NCI-H69 (cell line): ENCODE measurements at places on chromosomes 1 and 21.
A peak's percentile ranks its signal among the peaks of the same experiment; 100 is the strongest.

DNA sequence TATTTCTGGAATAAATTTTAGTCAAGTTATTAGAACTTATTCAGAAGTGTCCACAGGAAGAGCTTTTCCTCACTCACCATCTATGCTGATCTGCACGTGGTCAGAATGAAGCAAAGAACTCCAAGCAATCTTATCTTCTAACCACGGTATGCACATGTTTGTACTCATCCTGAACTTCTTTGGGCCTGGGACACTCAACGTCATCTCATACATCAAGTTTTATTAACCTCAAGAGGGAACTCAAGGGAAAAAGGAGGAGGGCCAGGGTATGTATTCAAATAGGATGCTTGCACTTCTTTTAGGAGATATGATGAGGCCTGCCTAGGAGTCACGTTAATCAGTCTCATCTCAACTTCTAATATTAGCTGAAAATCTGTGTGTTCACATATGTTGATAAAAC is 142.5 kb downstream of the C1orf94 start:
- no peak for DNase-seq

DNA sequence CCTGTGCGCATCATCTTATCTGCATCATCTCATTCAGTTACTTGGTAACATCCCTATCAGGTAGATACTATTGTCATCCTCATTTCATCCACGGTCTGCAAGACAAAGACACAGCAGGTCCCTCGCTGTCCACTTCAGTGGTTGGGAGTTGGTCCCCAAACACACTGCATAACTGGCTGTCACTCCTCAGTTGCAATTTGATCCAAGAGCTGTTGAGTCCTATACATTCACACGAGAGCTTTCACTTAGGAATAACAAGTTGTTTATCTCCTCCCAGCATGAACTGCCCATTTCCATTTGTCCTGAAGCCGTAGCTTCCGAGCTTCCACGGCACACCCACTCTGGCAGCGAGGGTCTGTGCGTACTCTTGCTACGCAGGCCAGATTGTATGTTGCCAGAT is 472.0 kb downstream of the CAMTA1 start:
- DNase-seq: peak; percentile 60

DNA sequence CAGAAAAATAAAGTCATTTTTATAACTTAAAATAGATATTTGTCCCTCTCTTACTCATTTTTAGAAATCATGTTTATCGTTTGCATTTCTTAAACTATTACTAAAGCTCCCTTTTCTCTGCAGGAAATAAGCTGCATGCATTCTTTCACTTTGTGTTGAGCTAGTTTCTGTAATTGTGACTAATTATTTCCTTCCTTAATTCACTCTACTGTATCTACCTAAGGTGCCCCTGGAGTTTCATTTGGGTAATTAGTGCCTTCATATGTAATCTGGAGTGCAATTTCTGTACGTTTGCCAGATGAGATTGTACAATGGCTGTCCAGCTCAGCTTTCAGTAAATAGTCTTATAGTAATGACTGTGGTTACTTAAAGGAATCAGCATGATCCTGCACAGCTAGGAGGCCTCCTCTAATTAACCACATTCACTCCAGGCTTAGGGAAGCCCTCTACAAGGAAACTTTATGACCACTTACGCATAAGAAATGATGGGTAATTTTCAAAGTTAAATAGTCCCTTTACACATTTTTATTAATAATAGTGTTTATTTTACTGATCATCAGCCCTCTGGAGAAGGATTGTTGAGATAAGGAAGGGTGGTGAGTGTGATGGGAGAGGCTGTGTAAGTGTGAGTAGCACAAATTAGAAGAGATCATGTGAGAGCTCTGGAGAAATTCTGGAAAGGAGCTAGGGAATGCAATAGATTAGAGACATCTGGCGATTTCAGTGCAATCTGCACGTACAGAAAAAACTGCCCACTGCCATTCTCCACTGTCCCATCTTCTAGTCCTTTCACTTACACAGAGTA is 86.8 kb downstream of the LRRC8C start:
- DNase-seq: peak; percentile 94

GRCh38 chr1:213759359-213760181 is 228.2 kb upstream of the PROX1 start:
- DNase-seq: peak; percentile 67

GRCh38 chr1:32729254-32730046 is 26.9 kb upstream of the SYNC start:
- peak; percentile 72 for DNase-seq

- DNase-seq: no peak
Observed at GRCh38 chr1:101835988-101836387, 160.7 kb downstream of the OLFM3 start.

GRCh38 chr1:37315371-37315846 is 159.0 kb upstream of the ZC3H12A start:
- peak; percentile 94 for DNase-seq

DNA sequence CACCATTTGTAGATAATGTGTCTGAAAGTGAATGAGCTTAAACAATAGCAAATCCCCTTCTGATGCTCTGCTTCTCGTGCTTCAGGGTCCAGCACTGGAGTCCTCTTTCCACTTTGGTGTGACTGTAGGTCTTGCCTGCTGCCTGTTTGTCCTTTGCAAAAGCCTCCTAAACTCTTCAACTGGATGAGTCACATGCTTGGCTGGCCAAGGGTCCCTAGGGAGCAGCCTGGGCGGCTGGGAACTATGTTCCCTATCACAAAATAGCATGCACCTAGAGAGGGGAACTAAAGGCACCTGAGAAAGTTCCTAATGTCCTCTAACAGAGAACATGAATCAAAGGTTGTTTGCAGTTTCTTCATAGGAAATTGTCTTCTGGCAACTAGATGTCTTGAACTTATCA is 607.2 kb upstream of the PLXNA2 start:
- peak; percentile 39 for DNase-seq

- no peak for DNase-seq
Observed at GRCh38 chr21:46662765-46663500, 27.5 kb downstream of the PRMT2 start.

DNA sequence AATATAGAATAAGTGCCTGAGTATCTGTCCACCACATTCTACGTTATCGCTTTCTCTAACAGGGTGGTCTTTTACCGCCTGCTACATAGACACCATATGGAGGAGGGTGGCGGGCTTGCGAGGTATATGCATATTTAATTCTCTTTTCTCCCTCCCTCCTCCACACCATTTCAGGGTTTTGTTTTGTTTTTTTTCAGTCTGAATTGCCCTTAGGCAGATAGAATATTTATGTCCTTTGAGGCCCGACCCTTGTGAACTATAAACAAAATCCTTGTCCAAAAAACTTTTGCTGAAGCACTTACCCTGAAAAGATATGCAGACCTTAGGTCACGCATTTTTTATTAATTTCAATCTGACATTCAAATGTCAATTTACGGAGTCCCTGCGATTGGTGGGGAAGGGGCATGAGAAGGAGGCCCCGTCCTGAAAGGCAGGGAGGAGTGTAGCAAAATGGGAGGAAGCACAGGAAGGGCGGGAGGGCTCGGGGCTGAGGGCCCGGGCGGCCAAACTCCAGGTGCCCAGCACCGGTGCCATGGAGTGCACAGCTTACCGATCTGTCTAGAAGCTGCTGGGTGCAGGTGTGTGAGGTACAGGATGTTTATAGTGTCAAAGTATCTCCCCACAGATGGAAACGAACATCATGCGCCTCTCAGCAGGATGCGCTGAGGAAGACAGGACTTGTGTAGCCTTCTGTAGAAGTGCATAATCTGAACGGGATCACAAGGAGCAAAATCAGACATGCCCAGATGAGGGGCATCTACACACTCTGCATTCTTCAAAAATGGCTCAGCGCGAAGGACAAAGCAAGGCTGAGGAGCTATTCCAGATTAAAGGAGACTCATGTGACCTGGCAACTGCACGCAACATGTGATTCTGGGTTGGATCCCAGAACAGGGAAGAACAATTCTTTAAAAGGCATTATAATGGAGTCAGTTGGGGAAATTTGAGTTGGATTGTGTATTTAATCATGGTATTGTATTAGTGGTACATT is 68.8 kb upstream of the LYST start:
- DNase-seq: peak; percentile 58

GRCh38 chr1:245085508-245086095 is 69.2 kb upstream of the KIF26B start:
- DNase-seq: no peak

DNA sequence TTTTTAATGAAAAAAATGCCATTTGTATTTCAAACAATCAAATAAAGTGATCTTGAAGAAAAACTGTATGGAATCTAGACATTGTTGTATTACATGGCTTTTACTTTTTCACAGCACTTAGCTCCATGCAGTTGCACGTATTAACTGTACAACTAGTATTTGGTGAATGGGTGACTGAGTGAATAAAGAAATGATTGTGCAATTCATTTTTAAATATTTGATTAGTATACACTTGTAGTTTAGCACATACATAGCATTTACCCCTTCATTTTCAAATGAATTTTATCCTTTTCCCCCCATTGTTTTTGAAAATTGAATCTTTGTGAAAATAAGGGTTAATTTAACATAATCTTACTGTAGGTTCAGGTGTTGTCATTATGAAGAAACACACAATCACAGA is 54.5 kb upstream of the GPR25 start:
- no peak for DNase-seq

- no peak for DNase-seq
Observed at GRCh38 chr1:87961992-87962391, 633.3 kb downstream of the LMO4 start.

DNA sequence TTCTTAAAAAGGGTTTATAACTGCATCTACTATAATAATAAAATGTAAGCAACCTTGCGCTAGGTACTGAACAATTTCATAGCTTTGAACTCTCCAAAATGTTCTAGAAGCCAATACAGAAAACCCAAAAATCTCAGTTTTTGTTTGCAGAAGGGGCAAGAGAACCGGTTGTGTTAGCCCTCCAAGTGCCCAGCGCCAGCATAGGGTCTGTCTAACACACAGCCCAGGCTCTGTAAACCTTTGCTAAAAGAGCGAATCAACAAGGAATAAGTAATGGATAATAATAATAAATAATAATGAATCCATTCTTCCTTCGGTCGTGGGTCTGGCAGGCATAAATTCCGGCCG is 333 bp upstream of the CHAF1B start:
- DNase-seq: no peak

DNA sequence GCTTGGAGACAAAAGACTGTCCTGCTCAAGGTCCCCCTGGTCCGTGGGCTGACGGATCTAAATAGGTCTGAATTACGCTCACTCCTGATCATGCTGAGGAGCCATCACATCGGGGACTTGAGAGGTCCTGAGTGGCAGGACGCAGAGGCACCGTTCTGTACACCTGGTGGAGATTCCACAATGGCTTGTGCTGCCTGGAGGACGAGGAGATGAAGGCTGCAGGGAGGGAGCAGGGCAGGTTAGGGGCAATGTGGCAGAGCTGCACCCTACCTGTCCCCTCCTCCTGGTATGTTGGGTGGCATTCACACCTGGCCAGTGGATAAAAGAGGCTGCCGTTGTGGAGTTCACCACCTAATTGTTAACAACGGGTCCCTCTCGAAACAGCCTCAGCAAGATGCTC is 38.7 kb downstream of the RHBG start:
- no peak for DNase-seq

DNA sequence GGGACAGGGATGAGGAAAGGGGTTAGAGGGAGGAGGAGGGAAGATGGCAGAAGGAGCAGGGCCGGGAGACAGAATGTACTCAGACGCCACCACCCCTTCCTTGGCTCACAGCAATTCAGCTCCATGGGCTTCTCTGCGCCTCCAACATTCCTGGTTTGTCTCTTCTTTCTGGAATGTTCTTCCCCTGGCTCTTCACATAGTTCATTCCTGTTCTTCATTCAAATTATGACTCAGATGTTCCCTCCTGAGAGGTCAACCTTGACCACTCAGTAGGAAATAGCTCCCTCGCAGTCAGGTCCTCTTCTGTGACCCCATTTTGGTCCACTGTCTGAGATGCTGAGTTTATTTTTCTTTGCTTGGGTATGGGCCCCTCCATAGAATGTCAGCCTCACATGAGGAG is 203.2 kb downstream of the C1orf94 start:
- no peak for DNase-seq

GRCh38 chr1:163174524-163175437 is 27.9 kb downstream of the RGS5 start:
- DNase-seq: peak; percentile 90

GRCh38 chr1:97396463-97396862 is 524.4 kb downstream of the DPYD start:
- DNase-seq: no peak

DNA sequence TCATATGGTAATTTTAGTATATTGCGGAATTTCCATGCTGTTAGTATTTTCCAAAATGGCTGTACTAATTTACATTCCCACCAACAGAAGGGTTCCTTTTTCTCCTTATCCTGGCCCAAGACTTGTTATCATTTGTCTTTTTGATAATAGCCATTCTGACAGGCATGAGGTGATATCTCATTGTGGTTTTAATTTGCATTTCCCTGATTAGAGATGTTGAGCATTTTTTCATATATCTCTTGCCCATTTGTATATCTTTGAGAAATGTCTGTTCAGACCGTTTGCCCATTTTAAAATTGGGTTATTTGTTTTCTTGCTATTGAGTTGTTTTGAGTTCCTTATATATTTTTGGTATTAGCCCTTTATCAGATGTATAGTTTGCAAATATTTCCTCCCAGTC is 14.0 kb downstream of the CAPZA1 start:
- no peak for DNase-seq

DNA sequence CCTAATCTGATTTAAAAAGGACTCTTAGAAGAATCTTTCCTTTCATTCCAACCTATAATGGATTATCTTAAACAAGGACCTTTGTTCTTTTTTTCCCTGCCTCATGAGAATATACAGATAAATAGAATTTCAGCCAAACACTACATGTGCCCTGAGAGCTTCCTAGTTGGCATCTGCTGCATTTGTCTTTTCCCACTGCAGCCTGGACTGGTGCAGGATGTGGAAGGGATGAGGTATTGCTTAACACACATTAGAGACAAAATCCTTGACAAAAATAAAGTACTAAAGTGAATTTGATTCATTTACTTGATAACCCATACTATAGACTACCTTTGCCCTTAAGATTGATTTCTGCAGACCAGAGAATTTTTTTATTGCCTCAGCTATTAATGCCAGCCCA is 59.5 kb downstream of the PALMD start:
- DNase-seq: no peak

DNA sequence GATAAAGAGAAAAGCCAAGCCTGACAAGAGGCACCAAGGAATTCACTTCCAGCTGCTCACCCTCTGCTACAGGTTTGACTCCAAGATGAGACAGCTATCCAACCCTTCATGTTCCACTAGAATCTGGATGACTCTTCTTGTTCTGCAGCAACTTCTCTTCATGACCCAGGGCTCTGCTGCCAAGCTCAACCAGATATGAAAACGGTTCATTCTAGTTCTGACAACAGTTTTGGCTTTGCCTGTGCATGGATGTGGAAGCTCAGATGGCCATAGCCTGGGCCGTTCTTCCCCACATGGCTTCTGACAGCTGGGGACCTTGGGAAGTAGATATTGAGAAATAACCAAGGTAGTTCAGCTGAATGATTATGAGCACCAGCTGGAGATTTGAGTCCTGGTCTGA is 13.7 kb downstream of the PI4KB start:
- DNase-seq: no peak

DNA sequence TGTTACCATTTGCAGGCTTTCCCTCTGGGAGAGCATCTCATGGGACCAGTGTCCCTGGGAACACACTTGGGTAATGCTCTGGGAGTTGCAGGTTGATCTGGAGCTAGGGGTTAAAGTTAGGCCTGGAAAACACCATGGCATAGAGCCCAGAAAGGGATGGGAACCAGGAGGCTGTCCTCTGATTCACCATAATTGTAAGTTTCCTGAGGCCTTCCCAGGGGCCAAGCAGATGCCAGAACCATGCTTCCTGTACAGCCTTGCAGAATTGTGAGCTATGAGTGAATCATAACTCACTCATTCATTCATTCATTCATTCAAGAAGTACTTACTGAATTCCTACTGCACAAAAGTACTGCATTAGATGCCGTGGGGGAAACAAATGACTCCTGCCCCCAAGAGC is 50.0 kb downstream of the LACTBL1 start:
- DNase-seq: no peak
